ENCODE measurements at places on chromosomes 6 and 20. TPM values are rescaled to one million over a fixed set of nuclear protein-coding genes. Genes with fewer than 3 reads are reported as not detected.

DNA sequence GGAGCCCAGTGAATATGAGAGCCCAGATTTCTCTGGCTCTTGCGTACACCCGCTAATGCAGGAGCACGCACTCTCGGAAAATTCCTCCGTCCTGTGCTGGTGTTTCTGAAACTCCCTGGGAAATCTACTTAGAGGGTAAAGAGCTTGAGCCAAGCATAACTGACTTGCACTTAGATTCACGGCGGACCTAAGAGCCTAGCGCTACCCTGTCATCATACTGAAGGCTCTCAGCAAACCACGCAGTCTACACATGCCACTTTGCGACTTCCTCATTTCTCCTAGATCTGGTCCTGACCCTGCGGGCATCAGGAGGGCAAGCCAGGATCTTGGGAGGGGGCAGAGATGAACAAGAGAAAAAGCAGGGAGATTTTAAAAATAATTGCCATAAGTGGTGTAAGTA lies 324.7 kb downstream of the CD83 start:
- no peaks in the 10 kb centered on the region for H3K36me3 ChIP-seq
- no peak overlapping the region for H3K27ac ChIP-seq
- DNase-seq = no peak
- H3K27me3 ChIP-seq = no peaks in the 10 kb centered on the region
- H3K4me3 ChIP-seq = no peak overlapping the region
- peaks cover 23% of the 10 kb centered on the region for H3K4me1 ChIP-seq

DNA sequence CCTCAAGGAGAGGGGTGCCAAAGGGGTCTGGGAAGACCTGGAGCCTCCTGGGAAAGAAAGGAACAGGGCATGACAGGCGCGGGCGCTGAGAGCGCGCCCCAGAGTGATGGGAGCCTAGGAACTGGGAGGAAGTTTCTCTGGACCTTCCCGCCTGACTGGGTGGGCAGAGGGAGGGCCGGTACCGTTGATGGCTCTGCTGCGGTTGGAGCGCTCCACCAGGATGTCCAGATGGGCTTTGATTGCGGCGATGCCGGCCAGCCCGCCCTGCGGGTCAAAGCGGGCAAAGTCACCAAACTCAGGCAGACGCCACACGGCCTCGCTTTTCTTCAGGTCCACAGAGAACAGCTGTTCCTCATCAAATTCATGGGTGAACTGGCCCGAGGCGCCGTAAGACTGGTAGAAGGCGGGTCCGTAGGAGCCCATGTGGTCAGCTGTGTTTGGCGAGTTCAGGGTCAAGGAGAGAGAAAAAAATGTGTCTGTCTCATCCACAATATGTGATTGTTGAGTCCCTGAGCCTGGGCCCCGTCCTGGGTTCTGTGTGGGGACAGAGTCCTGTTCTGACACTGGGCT lies 1.5 kb downstream of the HLA-DOA start:
- DNase-seq = no peak
- H3K4me1 ChIP-seq = no peaks in the 10 kb centered on the region
- peaks cover 7% of the 10 kb centered on the region for H3K27me3 ChIP-seq
- H3K4me3 ChIP-seq = no peak overlapping the region
- peaks cover 5% of the 10 kb centered on the region for H3K36me3 ChIP-seq

GRCh38 chr6:158697811-158698210 lies 48.0 kb downstream of the SYTL3 start:
- H3K27ac ChIP-seq = no peak overlapping the region
- no peak overlapping the region for H3K4me3 ChIP-seq
- no peak for DNase-seq
- H3K27me3 ChIP-seq = no peaks in the 10 kb centered on the region

DNA sequence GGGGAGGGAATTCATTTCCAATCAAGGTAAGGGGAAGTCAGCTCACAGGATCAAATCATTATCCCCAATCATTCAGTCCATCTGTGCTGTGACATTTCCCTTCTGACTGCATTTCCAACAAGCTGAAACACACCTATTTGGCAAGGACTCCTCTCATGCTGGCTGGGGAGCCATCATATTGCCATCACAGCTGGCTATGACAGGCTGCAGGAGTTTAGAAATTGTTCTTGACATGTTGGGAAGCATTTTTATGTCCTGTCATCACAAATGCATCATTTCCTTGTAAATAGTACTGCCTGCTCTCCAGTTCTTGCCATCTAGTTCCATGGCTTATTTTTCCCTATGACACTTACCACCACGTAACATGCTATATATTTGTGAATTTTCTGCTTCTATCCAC lies 113.9 kb upstream of the TMEM170B start:
- H3K27me3 ChIP-seq = no peaks in the 10 kb centered on the region
- H3K27ac ChIP-seq = peak overlapping the region; percentile 12
- peaks cover 13% of the 10 kb centered on the region for H3K4me1 ChIP-seq

DNA sequence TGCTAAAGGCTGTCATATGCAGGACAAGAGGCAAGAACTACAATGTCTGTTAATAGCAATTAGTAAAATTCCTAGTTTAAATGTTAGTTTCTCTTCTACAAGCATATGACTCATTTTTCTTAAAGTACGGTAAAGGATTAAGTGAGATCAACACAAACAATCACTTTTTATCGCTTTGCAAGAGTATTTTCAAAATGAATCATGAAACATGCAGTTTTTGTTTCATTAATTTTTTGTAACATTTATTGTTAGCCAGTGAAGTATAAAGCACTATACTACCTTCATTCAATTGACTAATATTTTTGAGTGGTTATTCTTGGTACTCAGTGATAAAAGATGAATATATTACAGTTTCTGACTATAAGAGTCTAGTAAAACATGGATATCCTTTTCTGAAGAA lies 138.6 kb downstream of the AHI1 start:
- H3K4me3 ChIP-seq = no peak overlapping the region
- no peak for DNase-seq
- no peaks in the 10 kb centered on the region for H3K27me3 ChIP-seq
- H3K4me1 ChIP-seq = no peaks in the 10 kb centered on the region

GRCh38 chr6:17966451-17966850 lies 21.0 kb downstream of the KIF13A start:
- no peak overlapping the region for H3K27ac ChIP-seq
- no peaks in the 10 kb centered on the region for H3K36me3 ChIP-seq
- no peak for DNase-seq
- H3K27me3 ChIP-seq = no peaks in the 10 kb centered on the region

GRCh38 chr6:134757911-134758361 lies 192.0 kb downstream of the ALDH8A1 start:
- no peaks in the 10 kb centered on the region for H3K36me3 ChIP-seq
- H3K4me3 ChIP-seq = no peak overlapping the region
- H3K4me1 ChIP-seq = no peaks in the 10 kb centered on the region
- H3K27me3 ChIP-seq = no peaks in the 10 kb centered on the region

- no peak overlapping the region for H3K4me3 ChIP-seq
- no peaks in the 10 kb centered on the region for H3K27me3 ChIP-seq
- no peak for DNase-seq
- H3K36me3 ChIP-seq = no peaks in the 10 kb centered on the region
Measured at GRCh38 chr6:88712243-88712936, 251.0 kb downstream of the RNGTT start.

GRCh38 chr20:8152847-8153246 lies 20.8 kb downstream of the PLCB1 start:
- no peak for DNase-seq
- no peaks in the 10 kb centered on the region for H3K27me3 ChIP-seq
- H3K4me1 ChIP-seq = peaks cover 32% of the 10 kb centered on the region
- H3K4me3 ChIP-seq = no peak overlapping the region

DNA sequence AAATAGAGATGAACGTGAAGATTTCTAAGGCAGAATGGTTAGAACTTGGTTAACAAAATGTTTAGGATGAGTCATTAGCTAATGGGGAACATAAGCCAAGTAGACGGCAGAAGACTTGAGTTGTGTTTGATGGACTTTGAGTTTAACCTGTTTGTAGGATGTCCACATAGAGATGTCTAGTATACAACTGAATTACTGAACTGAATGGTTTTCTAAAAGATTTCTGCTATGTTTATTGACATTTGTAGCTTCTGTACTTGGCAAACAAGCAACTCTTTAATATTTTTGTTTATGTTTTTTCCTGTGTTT lies 54.5 kb upstream of the DYNLRB1 start:
- H3K36me3 ChIP-seq = peaks cover 93% of the 10 kb centered on the region
- H3K27me3 ChIP-seq = no peaks in the 10 kb centered on the region
- DNase-seq = no peak
- no peak overlapping the region for H3K4me3 ChIP-seq
- no peaks in the 10 kb centered on the region for H3K4me1 ChIP-seq

GRCh38 chr6:63785006-63785405 lies 149.4 kb downstream of the PHF3 start:
- no peaks in the 10 kb centered on the region for H3K36me3 ChIP-seq
- no peak for DNase-seq
- H3K4me1 ChIP-seq = no peaks in the 10 kb centered on the region
- no peaks in the 10 kb centered on the region for H3K27me3 ChIP-seq

- peaks cover 8% of the 10 kb centered on the region for H3K36me3 ChIP-seq
- no peak overlapping the region for H3K4me3 ChIP-seq
Measured at GRCh38 chr6:49430866-49431265, 32.2 kb downstream of the MMUT start.

DNA sequence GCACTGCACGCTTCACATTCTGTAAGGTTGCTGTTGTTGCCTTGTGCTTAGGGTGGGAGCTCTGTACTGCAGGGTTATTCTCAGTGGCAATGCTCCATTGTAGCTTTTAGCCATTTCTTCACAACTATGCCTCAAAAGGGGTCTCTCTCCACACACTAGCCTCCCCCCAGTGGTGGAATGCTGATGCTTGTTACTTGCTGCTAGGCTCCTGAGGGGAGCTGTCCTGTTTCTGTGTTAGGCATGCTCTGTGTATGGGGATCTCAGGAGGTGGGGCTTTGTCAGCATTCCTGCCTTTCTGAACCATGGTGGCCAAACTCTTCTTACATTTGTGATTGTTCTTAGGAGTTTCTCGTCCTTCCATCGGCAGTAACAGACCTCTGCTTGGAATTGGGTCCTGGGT lies 18.8 kb downstream of the TMEM170B start:
- no peak overlapping the region for H3K27ac ChIP-seq
- H3K4me3 ChIP-seq = no peak overlapping the region
- no peaks in the 10 kb centered on the region for H3K4me1 ChIP-seq
- no peaks in the 10 kb centered on the region for H3K27me3 ChIP-seq
- no peaks in the 10 kb centered on the region for H3K36me3 ChIP-seq

- no peaks in the 10 kb centered on the region for H3K4me1 ChIP-seq
- DNase-seq = no peak
- no peak overlapping the region for H3K4me3 ChIP-seq
- no peaks in the 10 kb centered on the region for H3K27me3 ChIP-seq
- no peaks in the 10 kb centered on the region for H3K36me3 ChIP-seq
Measured at GRCh38 chr6:12058172-12058961, 46.3 kb downstream of the HIVEP1 start.

- no peak overlapping the region for H3K4me3 ChIP-seq
- H3K27ac ChIP-seq = no peak overlapping the region
- DNase-seq = no peak
- H3K4me1 ChIP-seq = no peaks in the 10 kb centered on the region
- no peaks in the 10 kb centered on the region for H3K27me3 ChIP-seq
Measured at GRCh38 chr6:144816936-144817335, 531.8 kb downstream of the UTRN start.

DNA sequence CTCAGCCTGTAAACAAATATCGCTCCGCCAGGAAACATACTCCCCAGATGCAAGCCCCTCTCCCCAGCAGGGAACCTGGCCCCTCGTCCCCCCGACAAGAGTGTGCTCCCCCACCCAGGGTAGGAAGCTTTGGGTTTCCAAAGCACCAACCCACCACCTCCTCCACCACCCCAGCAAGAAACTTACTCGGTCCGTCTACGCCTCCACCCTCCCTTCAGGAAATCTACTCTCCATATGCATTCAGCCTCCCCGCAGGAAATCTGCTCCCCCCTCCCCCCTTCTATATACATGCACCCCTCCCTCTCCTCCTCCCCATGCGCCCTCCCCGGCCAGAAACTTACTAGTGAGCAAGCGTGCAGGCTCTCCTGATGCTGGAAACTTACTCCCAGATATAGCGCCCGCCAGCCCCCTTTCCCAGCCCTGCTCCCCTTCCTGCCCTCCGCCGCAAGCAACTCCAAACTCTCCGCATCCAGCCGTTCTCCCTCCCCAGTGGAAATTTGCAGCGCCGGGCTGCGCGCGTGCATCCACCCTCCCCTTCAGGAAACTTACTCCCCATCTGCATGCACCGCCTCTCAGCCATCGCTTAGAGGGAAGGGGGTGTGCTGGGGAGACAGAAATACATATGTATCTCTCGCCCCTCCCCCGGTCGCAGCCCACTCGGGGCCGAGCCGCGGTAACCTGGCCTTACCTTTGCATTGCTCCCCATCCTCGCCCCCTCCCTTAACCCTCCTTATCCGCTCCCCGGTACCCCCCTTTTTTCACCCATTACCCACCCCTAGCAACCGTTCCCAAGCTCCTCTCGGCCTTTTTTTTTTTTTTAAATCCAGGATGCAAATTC lies at the start of gene TRERF1:
TSS of gene TRERF1 (minus strand) at position 594 of the 838 bp plus-strand sequence. CDS start 182,336 bp downstream, outside the sequence.
- peak; percentile 58 for DNase-seq
- no peaks in the 10 kb centered on the region for H3K27me3 ChIP-seq
- H3K4me1 ChIP-seq = peaks cover 18% of the 10 kb centered on the region
- no peaks in the 10 kb centered on the region for H3K36me3 ChIP-seq

DNA sequence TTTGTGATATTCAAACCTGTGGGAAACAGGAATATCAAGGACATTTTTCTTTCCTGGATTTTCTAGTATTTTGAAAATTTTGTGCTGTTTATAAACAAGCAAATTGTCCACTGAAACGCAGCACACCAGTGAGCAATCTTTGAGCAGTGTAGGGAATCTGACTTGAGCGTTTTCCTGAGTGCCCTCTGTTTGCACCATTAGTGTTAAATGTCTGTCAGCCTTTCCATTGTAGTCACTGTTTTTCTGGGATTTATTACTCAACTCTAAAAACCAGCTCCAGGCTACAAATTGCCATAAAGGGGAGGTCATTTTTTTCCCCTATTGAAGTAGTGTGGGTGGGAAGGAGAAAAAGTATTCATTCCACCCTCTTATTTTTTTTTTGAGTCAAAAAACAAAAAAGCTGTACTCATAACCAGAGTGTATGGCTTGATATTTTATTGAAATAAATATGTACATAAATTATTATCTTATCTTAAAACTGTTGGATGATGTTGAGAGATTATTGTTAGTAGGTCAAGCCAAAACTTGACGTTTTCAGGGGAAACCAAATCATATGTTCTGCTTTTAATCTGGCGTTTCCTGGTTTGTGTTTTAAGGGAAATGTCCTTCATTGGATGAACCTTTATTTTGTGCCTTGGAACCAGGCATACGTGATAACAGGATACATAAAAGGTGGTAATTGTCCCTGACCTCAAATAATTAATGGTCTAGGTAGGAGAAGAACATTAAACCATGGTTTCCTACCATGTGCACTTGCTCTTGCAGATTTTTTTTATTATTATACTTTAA lies 51.8 kb downstream of the TSHZ2 start:
- H3K36me3 ChIP-seq = no peaks in the 10 kb centered on the region
- no peak overlapping the region for H3K27ac ChIP-seq
- H3K4me3 ChIP-seq = no peak overlapping the region
- no peaks in the 10 kb centered on the region for H3K27me3 ChIP-seq
- H3K4me1 ChIP-seq = no peaks in the 10 kb centered on the region
- no peak for DNase-seq

- H3K4me3 ChIP-seq = no peak overlapping the region
- no peak overlapping the region for H3K27ac ChIP-seq
- no peaks in the 10 kb centered on the region for H3K27me3 ChIP-seq
- H3K36me3 ChIP-seq = no peaks in the 10 kb centered on the region
- no peaks in the 10 kb centered on the region for H3K4me1 ChIP-seq
Measured at GRCh38 chr6:1164600-1164999, 147.3 kb upstream of the FOXQ1 start.

GRCh38 chr6:39365281-39366074 lies 43.0 kb upstream of the KCNK16 start:
- no peaks in the 10 kb centered on the region for H3K27me3 ChIP-seq
- H3K4me3 ChIP-seq = no peak overlapping the region
- no peaks in the 10 kb centered on the region for H3K4me1 ChIP-seq

The ULBP3 gene
- total RNA-seq = 1.1 TPM

The SH3BGRL2 gene
- total RNA-seq = 4.7 TPM

The EHMT2 gene
- 13.7 TPM for total RNA-seq

The SEL1L2 gene
- total RNA-seq = 0.59 TPM

The ZBTB24 gene
- total RNA-seq = 4.7 TPM

The TFAP2C gene
- total RNA-seq = 0.09 TPM

The MOCS1 gene
- total RNA-seq = 25.5 TPM

The EPHA7 gene
- 3.1 TPM for total RNA-seq

The APOM gene
- total RNA-seq = 1.4 TPM
